ENCODE measurements at places on chromosomes 4 and X.

GRCh38 chr4:140014284-140014683 lies 139.7 kb downstream of the MAML3 start:
- peak; percentile 6 for DNase-seq

DNA sequence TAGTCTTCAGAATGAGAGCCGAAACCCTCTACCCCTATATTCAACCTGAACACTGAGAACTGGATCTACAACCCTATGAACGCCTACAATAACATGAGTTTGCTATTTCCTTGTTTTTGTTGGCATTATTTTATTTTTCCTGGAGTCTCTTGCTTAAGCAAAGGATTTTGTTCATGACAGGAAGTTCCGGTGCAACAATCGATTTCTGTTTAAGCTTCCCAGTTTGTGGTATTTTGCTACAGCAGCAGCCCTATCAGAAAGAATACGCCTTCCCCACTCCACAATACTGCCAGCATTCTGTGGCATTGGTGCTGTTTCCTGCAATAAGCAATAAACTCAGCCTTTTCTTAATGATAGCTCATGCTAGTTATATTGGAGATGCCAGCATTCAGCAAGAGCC lies 60.9 kb downstream of the NPY5R start:
- DNase-seq, result no peak

- peak; percentile 54 for DNase-seq
These were observed 149.6 kb upstream of the MID1 start for GRCh38 chrX:10769696-10770619.

- DNase-seq, result no peak
These were observed 23.8 kb downstream of the GPRASP3 start for GRCh38 chrX:102744307-102744706.

- DNase-seq, result no peak
These were observed 56.1 kb upstream of the BRS3 start for GRCh38 chrX:136431625-136432024.

DNA sequence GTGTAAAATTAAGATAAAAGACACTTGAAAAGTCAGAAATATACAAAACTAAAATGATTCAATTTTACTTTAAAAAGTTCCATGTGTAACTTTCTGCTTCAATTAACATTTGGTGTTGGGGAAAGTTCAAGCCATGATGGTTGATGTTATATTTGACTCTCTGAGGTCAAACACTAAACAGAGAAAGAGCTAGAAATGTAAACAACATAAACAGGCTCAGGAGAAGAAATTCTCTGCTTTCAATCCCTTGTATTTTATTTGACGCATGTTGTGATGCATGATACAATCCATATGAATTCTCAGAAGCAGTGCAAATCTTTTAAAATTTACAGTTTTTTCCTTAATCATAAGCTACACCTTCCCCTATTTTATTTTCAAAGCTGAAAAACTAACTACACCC lies 822.4 kb downstream of the PCDH18 start:
- DNase-seq, result no peak

- DNase-seq, result peak; percentile 56
These were observed 9.7 kb upstream of the TMEM165 start for GRCh38 chr4:55386073-55386472.

GRCh38 chr4:119493419-119493818 lies 135.2 kb downstream of the PDE5A start:
- peak; percentile 41 for DNase-seq

DNA sequence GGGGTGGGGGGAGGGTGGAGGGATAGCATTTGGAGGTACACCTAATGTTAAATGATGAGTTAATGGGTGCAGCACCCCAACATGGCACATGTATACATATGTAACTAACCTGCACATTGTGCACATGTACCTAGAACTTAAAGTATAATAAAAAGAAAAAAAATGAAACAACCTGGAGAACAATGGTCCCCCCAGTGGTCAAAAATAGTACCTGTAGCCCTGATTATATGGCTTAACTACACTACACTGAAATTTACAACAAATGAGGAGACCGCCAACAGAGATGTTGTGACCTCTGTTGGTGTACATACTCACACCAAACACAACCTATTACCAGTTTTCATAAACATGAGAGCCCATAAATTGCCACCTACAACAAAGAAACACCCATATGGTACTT lies 7.3 kb upstream of the MAGEE1 start:
- DNase-seq, result no peak

DNA sequence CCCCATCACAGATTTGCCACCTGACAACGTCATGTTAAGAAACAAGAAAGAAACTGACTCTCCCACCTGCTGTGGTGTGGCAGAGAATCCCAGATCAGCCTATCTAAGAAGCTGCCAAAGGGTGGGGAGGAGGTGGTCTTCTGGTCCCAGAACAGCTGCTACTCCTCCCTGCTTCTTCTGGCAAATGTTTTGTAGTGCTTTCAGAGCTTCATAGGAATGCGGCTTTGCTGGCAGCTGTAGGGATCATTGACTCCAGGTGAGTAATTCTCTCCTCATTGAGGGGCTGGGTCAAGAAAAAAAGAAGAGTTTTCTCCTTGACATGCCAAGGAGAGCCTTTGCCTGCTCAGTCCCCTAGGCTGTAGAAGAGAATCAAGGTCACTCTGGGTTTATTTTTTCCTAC lies 23.3 kb downstream of the NRK start:
- DNase-seq, result no peak

- DNase-seq, result no peak
These were observed 7.7 kb downstream of the ERVMER34-1 start for GRCh38 chr4:52743444-52744019.

DNA sequence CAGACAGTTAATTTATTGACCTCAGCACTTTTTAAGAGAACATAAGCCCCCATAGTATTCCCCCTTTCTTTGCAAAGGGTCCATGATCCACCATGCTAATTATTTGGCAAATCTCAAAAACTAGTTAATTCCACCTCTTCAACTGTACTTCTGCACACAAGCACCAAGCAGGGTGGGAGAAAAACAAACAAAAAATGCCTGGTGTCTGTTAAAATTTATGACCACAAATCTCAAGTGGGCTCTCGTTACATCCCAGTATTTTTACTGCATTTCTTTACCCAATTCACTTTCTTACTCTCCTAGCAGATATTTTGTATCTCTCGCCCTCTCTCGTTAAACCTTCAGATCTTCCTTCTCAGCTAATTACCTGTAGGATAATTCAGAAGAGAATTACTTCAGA lies 6.1 kb downstream of the ARSJ start:
- no peak for DNase-seq

DNA sequence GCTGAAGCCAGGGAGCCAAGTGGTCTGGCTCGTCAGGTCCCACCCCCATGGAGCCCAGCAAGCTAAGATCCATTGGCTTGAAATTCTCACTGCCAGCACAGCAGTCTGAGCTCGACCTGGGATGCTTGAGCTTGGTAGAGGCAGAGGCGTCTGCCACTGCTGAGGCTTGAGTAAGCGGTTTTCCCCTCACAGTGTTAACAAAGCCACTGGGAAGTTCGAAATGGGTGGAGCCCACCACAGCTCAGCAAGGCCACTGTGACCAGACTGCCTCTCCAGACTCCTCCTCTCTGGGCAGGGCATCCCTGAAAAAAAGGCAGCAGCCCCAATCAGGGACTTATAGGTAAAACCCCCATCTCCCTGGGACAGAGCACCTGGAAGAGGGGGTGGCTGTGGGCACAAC lies 353.8 kb downstream of the NAP1L3 start:
- DNase-seq, result no peak

DNA sequence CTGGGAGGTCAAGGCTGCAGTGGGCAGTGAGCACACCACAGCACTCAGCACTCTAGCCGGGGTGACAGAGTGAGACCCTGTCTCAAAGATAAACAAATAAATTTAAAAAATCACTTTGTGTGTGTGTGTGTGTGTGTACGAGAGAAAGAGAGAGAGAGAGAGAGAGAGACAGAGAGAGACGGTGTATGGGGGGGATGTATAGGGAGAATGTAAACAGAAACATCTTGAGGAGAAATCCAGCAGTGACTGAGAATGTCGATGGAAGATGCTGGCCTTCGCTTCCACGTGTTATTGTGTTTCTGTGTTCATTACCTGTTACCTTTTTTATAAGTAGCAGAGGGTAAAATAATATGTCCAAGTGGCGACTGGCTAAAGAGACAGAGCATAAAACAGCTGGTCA lies 23.6 kb upstream of the RBPJ start:
- DNase-seq, result no peak

GRCh38 chr4:69653147-69653546 lies at the start of gene UGT2A1:
UGT2A1 (minus strand) TSS chr4:69653247; CDS start chr4:69647644, 5,603 bp downstream.
- DNase-seq, result no peak

GRCh38 chrX:3443184-3443583 lies 96.7 kb upstream of the MXRA5 start:
- DNase-seq, result no peak

- peak; percentile 78 for DNase-seq
These were observed 201.2 kb downstream of the MID1IP1 start for GRCh38 chrX:39002466-39002865.

DNA sequence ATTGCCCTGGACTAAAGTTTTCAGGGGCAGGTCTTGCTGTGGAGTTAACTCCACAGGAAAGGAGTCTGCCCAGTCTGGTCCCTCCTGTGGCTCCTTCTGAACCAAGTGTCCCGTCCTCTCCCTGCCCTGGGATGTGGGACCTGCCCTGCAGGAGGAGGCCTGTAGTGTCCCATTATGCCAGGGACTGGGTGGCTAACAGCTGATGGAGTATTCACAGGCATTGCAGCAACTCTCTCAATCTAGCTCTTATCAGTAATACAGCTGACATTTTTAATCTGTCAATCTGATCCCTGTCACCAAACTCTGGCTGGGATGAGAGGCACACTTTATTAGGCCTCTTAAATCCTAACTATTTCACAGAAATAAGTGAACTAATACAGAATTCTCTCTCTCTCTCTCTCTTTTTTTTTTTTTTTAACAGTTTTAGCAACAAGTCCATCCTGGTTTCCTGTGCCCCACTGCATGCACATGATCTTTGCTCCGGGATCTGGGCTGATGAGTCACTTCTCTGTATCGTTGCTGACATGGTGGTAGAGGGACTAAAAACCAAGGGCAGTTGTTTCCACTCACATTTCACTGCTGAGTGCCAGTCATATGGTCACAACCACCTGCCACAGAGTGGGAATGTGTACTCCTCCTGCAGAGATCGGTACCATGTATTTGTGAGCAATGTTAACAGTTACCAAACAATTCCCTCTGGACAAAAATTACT lies 39.1 kb downstream of the HAND2 start:
- DNase-seq, result peak; percentile 80

DNA sequence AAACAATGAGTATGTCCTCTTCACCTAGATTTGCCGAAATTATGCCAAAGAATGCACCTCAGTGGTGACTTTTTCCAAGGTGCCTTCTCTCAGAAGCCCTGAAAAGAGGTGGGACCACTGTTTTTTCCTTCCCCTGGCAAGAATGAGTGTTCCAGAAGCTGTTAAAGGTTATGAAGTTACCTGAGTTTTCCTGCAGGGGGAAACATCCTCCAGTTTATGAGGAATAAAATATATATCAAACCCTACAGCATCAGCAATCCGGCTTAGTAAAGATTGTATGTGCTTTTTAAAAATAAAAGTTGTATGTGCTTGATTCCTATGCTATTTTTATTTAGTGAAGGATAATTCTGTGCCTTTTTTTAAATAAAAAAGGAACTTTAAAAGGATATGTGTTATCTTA lies 73.3 kb downstream of the RBM46 start:
- DNase-seq, result no peak

DNA sequence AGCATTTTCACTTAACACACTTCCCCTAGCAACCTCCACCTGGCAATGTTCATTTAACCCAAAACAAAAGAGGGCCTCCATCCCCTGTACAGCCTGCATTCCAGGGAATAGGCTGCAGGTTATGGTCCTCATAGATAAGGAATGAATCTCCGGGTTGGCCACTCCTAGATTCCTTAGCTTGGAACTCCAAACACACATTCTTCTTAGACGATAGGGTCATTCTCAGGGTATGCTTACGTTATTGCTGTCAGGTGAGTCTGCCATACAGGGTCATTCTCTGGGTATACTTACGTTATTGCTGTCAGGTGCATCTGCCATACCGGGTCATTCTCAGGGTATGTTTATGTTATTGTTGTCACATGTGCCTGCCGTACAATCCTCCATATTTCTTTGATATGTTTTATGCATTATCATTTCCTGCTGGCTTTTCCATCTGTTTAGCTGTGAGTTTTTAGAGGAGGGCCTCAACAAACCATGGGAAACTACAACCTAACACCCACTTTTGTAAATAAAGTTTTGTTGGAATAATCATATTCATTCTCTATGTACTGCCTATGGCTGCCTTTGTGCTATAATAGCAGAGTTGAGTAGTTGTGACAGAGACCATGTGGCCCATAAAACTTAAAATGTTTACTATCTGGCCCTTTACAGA lies 8.2 kb upstream of the AFF1 start:
- peak; percentile 35 for DNase-seq

- no peak for DNase-seq
These were observed 1067.5 kb downstream of the PCDH7 start for GRCh38 chr4:31787701-31788100.

All from EH (cell line).